ENCODE measurements at places on chromosomes 2 and 18. TPM values are rescaled to one million over a fixed set of nuclear protein-coding genes. Genes with fewer than 3 reads are reported as not detected.

ASXL3 gene
- total RNA-seq, result not detected

PARD6G gene
- total RNA-seq, result 1.9 TPM

RAB12 gene
- 56.8 TPM for total RNA-seq

IL36G gene
- not detected for total RNA-seq

DYSF gene
- 212 TPM for total RNA-seq

REG3G gene
- not detected for total RNA-seq

CABYR gene
- total RNA-seq, result 6.4 TPM

VAMP5 gene
- total RNA-seq, result 201 TPM

IL1B gene
- 4.1 TPM for total RNA-seq

CROCC2 gene
- not detected for total RNA-seq

KCMF1 gene
- 52.4 TPM for total RNA-seq

MOGAT1 gene
- total RNA-seq, result not detected

PID1 gene
- 0.53 TPM for total RNA-seq

CFC1 gene
- not detected for total RNA-seq

FBLN7 gene
- 2.2 TPM for total RNA-seq

TFPI gene
- total RNA-seq, result 145 TPM

ANKRD30BL gene
- total RNA-seq, result not detected

SEPTIN10 gene
- total RNA-seq, result 82.5 TPM

MYL1 gene
- total RNA-seq, result not detected

PIK3C3 gene
- 40.3 TPM for total RNA-seq

ACMSD gene
- total RNA-seq, result not detected

PLCL1 gene
- 2.0 TPM for total RNA-seq

PDCD1 gene
- not detected for total RNA-seq

PTPRM gene
- total RNA-seq, result 36.9 TPM

SLC14A1 gene
- total RNA-seq, result not detected

CD8B2 gene
- total RNA-seq, result not detected

SCTR gene
- total RNA-seq, result not detected

CRACDL gene
- 13.3 TPM for total RNA-seq

GDF7 gene
- 0.10 TPM for total RNA-seq

FBXO41 gene
- 0.05 TPM for total RNA-seq

SUPT7L gene
- 19.6 TPM for total RNA-seq

TWIST2 gene
- 0.20 TPM for total RNA-seq

GTF2A1L gene
- total RNA-seq, result not detected

CNTNAP5 gene
- total RNA-seq, result not detected

NR4A2 gene
- 0.54 TPM for total RNA-seq

POTEC gene
- total RNA-seq, result not detected

SNORC gene
- 1.6 TPM for total RNA-seq

SCYGR4 gene
- total RNA-seq, result not detected

IL18RAP gene
- total RNA-seq, result not detected

GPBAR1 gene
- total RNA-seq, result not detected

PKDCC gene
- total RNA-seq, result 1.3 TPM

TRIB2 gene
- 25.7 TPM for total RNA-seq

ICOS gene
- not detected for total RNA-seq

GATA6 gene
- 3.8 TPM for total RNA-seq

PAIP2B gene
- 0.27 TPM for total RNA-seq

TDRD15 gene
- not detected for total RNA-seq

ABHD1 gene
- not detected for total RNA-seq

LYPD1 gene
- total RNA-seq, result 24.4 TPM

DCAF17 gene
- total RNA-seq, result 10.1 TPM

NCKAP5 gene
- 0.49 TPM for total RNA-seq

LRP1B gene
- total RNA-seq, result 0.20 TPM

SLC40A1 gene
- 3.1 TPM for total RNA-seq

SULT1C2 gene
- total RNA-seq, result not detected

RASGRP3 gene
- total RNA-seq, result 68.6 TPM
